Fibroblast of lung (primary cell): ENCODE measurements at places on chromosomes 4 and X.

DNA sequence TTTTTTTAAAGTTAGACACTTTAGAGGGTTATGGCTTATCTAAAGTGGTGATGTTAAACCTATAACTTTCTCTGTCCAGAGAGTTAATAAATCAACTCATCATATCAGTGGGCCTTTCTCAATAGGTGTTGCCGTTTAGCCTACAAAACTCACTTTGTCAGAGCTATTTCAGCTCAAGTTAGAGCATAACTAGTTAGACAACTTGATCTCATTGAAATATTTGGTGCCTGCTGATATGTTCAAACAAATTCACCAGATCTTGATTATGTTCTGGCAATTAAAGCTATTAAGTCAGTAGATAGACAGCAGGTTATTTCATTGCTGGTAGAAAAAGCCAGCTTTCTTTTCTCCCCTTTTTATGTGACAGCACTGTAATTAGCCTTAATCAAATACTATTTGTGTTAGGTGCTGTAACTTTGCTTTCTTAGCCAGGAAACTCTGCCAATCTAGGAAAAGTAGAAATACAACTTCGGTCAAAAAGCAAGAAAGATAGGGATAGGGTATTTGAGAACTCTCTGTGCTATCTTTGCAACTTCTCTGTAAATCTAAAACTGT is 191.8 kb downstream of the MAML3 start:
- DNase-seq: no peak

- no peak for DNase-seq
These were observed 57.8 kb downstream of the ADGRA3 start for GRCh38 chr4:22458098-22458497.

- DNase-seq: no peak
These were observed 4.0 kb downstream of the CDKN2AIP start for GRCh38 chr4:183448436-183448835.

GRCh38 chr4:98749206-98749605 is 90.8 kb upstream of the TSPAN5 start:
- no peak for DNase-seq

GRCh38 chrX:152847281-152847680 is 16.4 kb downstream of the NSDHL start:
- no peak for DNase-seq

- no peak for DNase-seq
These were observed 220.6 kb downstream of the SNCA start for GRCh38 chr4:89616382-89616781.

GRCh38 chr4:153296040-153296823 is 48.3 kb upstream of the MND1 start:
- DNase-seq: peak; percentile 89

DNA sequence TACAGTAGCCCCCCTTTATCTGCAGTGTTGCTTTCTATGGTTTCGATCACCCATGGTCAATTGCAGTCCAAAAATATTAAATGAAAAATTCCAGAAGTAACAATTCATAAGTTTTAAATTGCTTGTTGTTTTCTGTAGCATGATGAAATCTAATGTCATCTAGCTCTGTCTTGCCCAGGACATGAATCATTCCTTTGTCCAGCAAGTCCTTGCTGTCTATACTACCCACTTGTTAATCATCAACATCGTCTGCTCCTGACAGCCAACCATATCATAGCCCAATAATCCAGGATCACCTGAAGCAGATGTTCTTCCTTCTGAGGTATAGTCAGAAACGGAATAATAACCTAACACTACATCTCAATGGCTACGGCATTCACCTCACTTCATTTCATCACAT is 79.8 kb downstream of the ADAMTS3 start:
- DNase-seq: peak; percentile 47

GRCh38 chrX:137982472-137983172 is 416.7 kb downstream of the ZIC3 start:
- no peak for DNase-seq

GRCh38 chr4:82561786-82562563 is at the start of gene TMEM150C:
Gene TMEM150C, minus strand, starts transcription at chr4:82561988. Its CDS starts 57,331 bp downstream, at chr4:82504657.
- DNase-seq: peak; percentile 5

GRCh38 chr4:86512631-86513030 is 81.5 kb upstream of the PTPN13 start:
- no peak for DNase-seq
